ENCODE measurements at places on chromosomes 6 and 20. TPM values are rescaled to one million over a fixed set of nuclear protein-coding genes. Genes with fewer than 3 reads are reported as not detected.

GRCh38 chr6:14211562-14211942, 94.0 kb downstream of the CD83 start:
- DNase-seq: no peak

- DNase-seq: no peak
These were observed 329.1 kb upstream of the SOX4 start for GRCh38 chr6:21264288-21265033.

- DNase-seq: no peak
These were observed 93.4 kb downstream of the HIVEP2 start for GRCh38 chr6:142851601-142852000.

- DNase-seq: no peak
These were observed 750.7 kb upstream of the CHD6 start for GRCh38 chr20:42368910-42369309.

DNA sequence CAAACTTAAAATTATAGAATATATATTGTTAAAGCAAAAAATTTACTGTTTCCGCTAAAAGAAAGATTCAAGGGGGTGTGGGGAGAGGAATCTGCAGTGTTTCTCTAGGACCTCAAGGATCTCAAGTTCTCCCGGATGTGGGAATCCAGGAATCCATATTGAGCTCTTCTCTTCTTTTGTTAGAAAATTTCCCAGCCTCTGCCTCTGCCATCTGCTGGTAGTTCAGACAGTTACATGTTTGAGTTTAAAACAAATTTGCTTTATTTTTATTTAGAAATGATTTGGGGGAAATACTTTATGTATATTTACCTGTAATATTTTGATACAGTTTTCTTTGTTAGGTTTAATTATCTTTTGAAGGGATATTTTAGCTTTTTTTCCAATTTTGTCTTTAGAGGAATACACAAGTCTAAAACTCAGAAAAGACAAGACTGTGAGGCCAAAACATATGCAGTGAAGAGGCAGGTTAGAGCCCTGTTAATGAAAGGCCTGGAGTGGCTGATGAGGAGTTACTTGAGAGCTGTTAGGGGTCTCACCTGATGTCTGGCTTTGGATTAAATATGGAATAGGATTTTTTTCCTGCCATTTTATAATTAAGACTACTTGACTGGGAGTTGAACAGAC, 268.8 kb downstream of the ARID1B start:
- peak; percentile 8 for DNase-seq

GRCh38 chr20:62413896-62414481, 6.9 kb upstream of the CABLES2 start:
- DNase-seq: peak; percentile 41

GRCh38 chr20:32207626-32208498, at the start of the genes PLAGL2 and POFUT1:
Gene PLAGL2, minus strand, starts transcription at chr20:32207743. Its CDS starts 5,565 bp downstream, at chr20:32202178.
Gene POFUT1, plus strand, starts transcription at chr20:32207880. Its CDS starts 62 bp downstream, at chr20:32207942.
- DNase-seq: peak; percentile 98

Gene WFDC10B
- total RNA-seq: not detected

Gene CDSN
- 0.35 TPM for total RNA-seq

Gene DUSP15
- 0.47 TPM for total RNA-seq

Gene NRSN1
- total RNA-seq: 0.14 TPM

Gene PSMB8
- total RNA-seq: 196 TPM

Gene PDE7B
- total RNA-seq: 0.09 TPM

Measured in Calu3 (cell line).